ENCODE measurements at places on chromosomes 12 and 14.

GRCh38 chr12:112602150-112602549 is 183.4 kb downstream of the PTPN11 start:
- no peak for DNase-seq

- peak; percentile 50 for DNase-seq
These were observed 130.3 kb upstream of the FUT8 start for GRCh38 chr14:65281991-65282895.

GRCh38 chr12:48750769-48751356 is 34.4 kb upstream of the CCNT1 start:
- DNase-seq = no peak

DNA sequence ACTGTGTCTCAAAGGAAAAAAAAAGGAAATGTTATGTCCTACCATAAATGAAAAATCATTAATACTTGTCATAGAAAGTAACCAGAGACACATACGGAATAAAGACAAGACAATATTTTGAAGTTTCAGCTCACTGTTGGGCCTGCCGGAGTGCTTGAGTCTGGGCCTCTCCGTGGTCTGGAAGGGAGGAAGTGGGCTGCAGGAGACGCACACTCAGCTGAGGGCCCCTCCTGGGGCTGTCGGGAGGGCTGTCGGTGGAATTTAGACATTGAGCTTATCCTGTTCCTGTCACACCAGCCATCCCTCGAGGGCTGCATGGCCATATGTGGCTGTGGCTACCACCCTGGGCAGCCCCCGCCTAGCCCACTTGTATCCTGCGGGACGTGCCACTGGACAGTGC is 80.6 kb downstream of the DDX51 start:
- no peak for DNase-seq

- DNase-seq = no peak
These were observed 37.4 kb downstream of the GNPTAB start for GRCh38 chr12:101793401-101793800.

GRCh38 chr14:94679937-94680861 is 68.0 kb downstream of the SERPINA3 start:
- DNase-seq = no peak

GRCh38 chr14:55381561-55381960 is 30.1 kb downstream of the ATG14 start:
- no peak for DNase-seq

DNA sequence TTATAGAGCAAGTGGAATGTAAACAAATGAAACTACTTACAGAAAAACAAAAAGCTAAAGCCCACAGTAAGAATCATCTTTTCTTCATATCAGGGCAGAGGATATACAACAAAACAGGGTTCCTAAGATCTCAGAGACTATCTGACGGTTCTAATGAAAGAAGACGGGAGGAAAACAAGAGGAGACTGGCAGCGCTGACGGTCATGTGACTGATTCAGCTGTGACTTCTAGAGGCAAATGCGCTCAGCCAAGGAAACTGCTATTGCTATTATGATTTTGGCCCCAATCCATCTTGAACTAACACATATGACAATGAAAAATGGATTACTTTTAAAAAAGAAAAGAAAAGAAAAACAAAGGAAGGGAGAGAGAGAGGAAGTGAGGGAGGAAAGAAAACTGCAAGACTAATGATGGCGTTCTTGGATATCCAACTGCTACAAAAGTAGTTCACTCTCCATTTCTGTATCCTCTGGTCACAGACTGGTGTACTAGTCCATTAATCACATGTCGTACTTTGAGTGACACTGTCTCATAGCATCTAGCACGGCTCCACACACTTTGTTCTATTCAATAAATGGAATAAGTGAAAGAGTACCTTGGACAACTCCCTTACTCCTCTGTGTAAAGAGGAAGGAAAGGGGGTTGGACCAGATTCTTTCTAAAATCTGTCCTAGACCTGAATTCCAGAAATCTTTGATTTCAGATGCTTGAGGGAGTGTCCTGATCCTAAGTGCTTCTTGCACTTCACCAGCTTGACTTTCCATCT is 119.3 kb downstream of the DAD1 start:
- DNase-seq = no peak

DNA sequence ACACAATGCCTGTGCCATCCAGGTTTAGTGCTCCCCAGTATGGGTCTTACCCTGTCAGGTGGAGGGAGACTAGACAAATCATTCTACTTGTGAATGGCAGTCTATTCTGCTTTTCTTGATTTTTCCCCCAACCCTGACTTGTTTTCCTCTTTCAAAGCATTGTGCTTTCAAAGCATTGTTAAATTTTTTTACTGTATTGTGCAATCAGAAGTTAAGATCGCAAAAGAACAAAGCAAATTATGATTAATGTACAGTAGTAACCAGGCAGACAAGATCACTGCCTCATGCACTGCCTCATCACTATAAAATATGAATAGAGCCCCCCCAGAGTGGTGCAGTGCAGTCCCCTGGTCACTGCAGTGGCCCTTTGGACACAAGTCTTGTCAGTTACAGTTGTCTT is 14.1 kb downstream of the GABARAPL1 start:
- no peak for DNase-seq

All from frontal cortex (tissue), 4 donors.